ENCODE measurements at places on chromosomes 5 and 9.

GRCh38 chr9:87516222-87516925 is 18.7 kb downstream of the DAPK1 start:
- no peak for DNase-seq

DNA sequence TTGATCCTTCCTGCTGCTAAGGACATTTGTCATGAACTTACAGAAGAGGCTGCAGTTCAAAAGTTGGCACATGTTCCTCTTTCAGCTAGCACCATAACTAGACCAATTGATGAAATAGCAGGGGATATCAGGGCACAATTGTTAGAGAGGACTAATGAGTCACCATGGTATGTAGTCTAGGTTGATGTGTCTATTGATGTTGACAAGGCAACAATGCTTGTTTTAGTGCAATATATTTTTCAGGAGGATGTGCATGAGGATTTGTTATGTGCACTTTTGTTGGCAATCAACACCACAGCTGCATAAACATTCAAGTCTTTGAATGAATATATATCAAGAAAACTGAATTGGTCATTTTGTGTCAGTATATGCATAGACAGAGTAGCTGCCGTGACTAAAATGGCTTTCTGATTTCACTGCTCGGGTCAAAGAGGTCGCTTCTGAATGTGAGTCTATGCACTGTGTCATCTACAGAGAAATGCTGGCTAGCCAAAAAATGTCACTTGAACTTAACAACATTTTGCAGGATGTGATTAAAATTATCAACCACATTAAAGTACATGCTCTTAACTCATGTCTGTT is 68.0 kb downstream of the FGF10 start:
- no peak for DNase-seq

DNA sequence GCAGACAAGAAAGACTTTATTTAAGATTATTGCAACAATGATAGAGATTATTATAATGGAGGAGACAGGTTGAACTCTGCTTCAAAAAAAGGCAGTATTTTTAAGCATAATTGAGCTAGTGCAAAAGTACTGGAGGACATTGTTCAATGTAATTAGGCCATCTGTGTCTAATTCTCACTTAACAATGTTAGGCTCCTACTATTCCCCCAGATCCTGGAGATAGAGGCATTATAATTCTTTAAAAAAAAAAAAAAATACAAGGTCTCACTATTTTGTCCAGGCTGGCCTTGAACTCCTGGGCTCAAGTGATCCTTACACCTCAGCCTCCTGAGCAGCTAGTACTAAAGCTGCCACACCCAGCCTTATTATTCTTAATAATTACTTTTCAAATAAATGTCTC is 193.4 kb upstream of the NUDT12 start:
- no peak for DNase-seq

GRCh38 chr9:86353655-86354010 is 577 bp downstream of the TUT7 start:
- peak; percentile 50 for DNase-seq

GRCh38 chr5:32099486-32100035 is 74.6 kb downstream of the GOLPH3 start:
- DNase-seq: no peak

DNA sequence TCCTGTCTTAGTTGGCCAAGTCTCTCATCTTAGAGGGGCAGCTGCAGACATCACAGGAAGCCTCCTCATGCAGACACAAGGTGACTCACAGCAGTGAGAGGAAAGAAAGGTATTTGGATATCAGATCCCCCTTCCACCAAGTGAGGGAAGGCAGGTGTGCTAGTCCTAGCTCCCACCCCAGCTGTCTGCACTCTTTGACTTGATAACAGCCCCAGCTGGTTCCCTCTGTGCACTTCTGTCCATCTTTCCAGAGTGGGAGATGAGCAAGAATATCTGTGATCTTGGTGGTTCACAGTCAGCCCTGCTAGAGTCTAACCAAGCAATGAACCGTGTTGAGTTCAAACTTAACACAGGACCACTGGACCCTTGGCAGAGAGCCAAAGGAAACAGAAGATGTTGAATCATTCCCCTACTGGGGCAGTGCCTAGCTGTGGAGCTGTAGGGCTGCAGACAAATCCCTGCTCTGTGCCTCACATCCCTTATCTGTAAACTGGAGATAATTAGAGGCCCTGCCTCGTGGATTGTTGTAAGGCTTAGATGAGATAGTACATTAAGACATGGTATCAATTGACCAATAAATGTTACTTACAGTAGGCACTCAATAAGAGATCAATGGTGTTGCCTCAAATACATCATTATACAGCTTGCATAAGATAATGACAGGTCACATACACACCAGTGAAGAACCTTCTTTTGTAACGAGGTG is 39.1 kb downstream of the SH3RF2 start:
- no peak for DNase-seq

All from T-helper 1 cell (primary cell).